ENCODE measurements at places on chromosomes 7 and 10. TPM values are rescaled to one million over a fixed set of nuclear protein-coding genes. Genes with fewer than 3 reads are reported as not detected.

- DNase-seq = no peak
Measured at GRCh38 chr10:113044016-113044755, 94.1 kb downstream of the TCF7L2 start.

DNA sequence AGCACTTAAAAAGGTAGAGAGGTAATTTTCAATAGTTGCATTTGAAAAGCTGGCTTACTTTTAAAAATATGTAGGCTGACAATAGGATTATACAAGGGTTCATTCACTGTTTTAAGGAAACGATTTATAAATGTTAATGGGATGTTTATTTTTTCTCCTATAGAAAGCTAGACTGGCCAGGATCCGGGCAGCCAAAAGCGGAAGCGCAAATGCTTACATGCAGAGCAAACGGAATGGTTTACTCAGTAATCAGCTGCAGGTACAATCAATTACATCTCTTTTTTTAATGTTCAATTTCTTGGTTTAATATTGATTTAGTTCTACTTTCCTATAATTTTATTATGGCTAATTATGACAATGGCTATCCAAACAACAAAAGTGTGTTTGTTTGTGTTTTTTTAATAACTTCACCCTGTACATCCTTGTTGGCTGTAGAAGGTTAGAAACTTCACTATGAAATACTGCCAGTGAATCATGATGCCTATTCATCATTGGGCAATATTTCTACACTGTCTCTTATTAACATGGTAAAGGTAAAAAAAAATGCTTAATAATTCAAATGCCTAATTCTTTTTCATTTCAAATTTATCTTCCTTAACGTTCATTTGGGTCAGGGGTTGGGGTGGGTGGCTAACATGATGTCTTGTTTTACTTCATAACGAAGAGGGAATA lies 116.4 kb downstream of the TSPAN12 start:
- no peak for DNase-seq

Gene C10orf67
- 0.11 TPM for total RNA-seq

Gene MYO3A
- total RNA-seq = 4.7 TPM

Gene ATOH7
- 0.70 TPM for total RNA-seq
